ENCODE measurements at places on chromosomes 2 and 18.
A peak's percentile ranks its signal among the peaks of the same experiment; 100 is the strongest.

DNA sequence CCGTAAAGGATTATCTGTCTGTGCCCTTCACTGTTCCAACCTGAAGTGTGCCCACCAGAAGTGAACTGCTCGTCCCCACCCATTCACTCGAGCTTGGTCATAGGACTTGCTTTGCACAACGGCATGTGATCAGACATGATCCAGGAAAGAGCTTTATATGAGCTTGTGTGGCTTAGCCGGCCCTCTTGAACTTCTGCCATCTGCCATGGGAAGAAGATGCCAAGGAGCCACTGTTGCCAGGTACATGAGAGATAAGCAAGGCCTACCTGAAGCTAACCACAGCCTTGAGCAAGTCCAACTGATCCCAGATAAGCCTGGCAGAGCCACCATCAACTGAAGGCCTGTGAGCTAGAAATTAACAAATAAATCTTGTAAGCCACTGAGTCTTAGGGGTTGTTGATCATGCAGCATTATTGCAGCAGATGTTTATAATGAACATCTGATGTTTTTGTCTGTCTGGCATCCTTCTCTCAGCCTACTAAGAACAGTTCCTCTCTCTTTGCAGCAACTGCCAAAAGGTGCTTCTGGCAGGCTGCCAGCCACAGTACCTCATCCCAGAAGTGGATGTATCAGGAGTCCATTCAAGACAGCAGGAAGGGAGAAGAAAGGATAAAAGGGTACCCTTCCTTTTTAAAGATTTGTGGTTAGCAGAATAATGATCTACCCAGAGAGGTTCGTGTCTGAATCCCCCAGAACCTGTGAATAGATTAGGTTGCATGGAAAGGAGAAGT is 16.8 kb downstream of the DBI start:
- no peak for DNase-seq

GRCh38 chr2:110903548-110903947 is 171.2 kb downstream of the ACOXL start:
- DNase-seq, result no peak

DNA sequence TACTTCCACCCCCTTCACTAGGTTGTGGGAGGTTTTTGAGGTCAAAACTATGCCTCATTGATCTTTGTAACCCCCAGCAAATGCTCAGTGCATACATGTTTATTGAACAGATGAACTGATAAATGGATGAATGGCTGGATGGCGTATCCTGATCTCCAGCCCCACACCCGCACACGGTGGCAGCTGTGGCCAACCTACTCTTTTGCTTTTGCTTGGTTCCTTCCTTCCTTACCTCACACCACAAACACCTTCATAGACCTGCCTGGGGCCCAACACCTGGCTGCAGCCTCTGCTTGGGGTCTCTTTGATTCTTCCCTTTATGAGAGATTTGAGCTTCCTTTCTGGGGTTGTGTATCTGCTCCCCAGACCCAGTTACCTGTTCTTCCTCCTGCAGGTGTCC is 25.9 kb downstream of the SPP2 start:
- DNase-seq, result no peak

- DNase-seq, result no peak
Measured at GRCh38 chr2:112827604-112828185, 8.9 kb downstream of the IL1B start.

DNA sequence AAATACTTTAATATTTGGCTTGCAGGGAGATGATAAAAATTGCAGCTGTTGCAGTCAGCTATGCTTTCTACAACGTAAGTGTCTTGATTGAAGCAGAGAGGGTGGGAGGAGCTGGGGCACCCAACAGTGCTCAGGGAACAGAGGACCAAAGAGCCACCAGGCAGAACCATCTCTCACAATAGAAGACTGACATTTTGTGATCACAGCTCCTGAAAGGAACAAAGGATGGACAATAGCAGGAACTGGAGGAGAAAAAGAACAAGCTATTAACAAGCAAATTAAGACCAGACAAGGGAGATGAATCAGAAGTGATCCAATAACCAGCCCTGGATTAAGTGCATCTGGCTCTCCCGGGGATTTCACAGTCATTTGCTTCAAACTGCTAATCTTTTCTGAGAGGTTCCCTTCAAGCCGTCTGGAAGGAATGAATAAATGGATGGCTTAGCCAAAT is 65.7 kb upstream of the SMAD2 start:
- no peak for DNase-seq

- DNase-seq, result no peak
Measured at GRCh38 chr2:46615555-46615954, 136.2 kb downstream of the TMEM247 start.

DNA sequence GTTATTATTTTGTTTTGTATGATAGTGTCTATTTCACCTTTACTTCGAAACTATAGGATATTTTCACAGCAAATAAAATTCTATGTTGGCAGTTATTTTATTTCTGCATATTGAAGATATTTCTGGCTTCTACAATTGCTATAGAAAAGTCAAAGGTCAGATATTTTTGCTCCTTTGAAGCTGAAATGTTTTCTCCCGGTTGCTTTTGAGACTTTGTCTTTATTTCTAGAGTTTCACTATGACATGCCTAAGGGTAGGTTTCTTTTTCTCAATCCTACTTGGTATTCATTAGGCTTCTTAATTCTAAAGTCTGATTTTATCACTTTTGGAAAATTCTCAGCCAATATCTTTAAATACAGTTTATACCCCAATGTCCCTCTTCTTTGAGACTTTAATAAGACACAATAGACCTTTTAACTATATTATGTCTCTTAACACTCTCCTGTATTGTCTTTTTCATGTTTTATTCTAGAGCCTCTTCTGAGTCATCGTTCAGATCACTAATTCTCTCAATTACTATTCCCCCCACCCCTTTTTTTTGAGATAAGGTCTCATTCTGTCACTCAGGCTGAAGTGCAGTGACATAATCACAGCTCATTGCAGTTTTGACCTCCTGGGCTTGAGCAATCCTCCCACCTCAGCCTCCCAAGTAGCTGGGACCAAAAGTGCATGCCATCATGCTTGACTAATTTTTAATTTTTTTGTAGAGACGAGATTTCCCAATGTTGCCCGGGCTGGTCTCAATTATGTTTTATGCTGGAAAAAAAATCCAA is 50.5 kb downstream of the USP37 start:
- peak; percentile 55 for DNase-seq

GRCh38 chr2:206064077-206064476 is 21.9 kb downstream of the INO80D start:
- no peak for DNase-seq

DNA sequence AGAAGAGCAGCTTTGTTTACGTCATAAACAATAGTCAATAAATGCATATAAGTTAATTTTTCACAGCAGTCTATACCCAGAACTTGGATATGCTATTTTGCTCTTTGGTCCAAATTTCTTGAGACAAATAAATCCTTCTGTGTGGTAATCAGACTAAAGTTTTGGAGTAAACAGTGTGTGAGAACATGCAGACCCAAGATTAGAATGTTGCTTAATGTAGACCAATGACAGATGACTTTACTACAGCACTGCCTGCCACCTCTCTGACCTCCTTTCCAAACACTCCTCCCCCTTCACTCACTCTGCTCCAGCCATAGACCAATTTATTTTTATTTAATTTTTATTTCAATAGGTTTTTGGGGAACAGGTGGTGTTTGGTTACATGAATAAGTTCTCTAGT is 115.3 kb upstream of the TANK start:
- DNase-seq, result no peak

DNA sequence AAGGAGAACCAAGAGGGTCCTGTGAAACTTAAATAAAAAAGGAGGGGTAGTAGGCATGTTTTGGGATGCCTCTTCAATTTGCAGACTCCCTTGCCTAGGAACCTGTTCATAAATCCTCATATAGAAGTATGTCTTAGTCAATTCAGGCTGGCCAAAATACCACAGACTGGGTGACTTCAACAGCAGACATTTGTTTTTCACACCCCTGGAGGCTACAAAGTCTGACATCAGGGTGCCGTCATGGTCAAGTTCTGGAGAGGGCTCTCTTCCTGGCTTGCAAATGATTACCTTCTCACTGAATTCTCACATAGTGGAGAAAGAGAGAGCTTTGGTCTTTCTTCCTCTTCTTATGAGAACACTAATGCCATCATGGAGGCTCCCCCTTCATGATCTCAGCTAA is 4.1 kb upstream of the TCF4 start:
- no peak for DNase-seq

- DNase-seq, result no peak
Measured at GRCh38 chr2:203340791-203341487, 12.7 kb downstream of the ABI2 start.

DNA sequence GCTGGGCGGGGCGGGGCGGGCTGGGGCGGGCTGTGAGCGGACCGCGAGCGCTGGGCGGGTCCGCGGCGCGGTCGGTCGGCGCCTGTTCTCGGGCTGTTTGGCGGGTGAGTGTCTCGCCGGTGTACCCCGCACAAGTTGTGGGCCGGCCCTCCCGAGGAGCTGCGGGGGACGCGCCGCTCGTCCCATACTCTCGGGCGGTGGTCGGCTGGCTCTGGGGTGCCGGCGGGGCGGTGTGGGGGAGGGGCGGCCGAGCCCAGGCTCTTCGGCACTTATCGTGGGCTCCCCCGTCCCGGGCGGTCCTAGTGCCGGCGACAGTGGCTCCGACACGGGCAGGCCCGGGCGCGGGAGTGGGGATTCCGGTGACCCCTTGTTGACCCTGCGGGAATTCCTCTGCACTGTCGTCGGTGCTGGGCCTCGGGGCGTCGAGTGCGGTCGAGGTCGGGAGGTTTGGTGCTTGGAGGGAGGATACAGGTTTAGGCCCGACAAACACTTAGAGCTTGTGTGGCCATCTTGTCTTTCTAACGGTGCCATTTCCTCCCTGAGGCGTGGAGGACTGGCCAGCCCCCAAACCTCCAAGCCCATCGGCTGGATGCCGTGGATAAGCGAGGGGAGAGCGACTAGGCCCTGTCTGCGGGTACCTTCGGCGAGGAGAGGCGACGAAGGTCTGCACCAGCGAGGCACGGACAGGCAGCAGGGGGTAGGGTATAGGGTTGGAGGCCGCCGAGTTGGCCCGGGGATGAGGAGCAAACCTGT is at the start of gene SEPTIN2:
Gene SEPTIN2 (plus strand): TSS at position 47 of the 753 bp plus-strand sequence. CDS start 8,308 bp downstream, outside the sequence.
- peak; percentile 78 for DNase-seq

DNA sequence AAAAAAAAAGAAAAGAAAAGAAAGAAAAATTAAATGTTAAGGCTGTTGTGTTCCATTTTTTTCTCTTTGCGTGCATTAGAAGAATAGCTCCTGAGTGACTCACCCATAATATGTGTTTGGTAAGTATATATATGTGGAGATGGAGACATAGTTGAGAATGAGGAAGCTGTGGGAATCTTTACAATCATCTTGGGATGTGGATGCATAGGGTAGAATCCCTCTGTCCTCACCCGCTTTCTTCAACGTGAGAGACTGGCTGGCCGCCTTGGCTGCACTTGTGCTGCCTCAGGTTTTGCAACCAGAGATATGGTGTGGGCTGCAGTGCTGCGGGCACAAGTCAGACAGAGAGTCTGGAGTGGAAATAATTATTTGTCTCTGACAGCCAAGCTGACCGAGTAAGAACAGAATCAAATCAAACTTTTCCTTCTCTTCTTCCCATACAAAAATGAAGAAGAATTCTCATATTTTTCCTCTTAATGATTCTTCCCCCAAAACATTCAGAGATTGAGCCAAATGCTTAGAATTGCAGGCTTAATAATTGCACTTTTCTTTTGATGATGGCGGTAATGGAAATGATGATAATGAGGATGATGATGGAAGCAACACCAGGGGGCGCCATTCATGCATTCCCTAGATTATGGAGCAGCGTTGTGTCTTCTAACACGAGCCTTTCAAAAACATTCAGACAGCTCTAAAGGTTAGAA is 48.5 kb downstream of the SERPINB7 start:
- DNase-seq, result peak; percentile 31

- no peak for DNase-seq
Measured at GRCh38 chr2:98806236-98806697, 75.3 kb upstream of the MGAT4A start.

- DNase-seq, result no peak
Measured at GRCh38 chr18:75683426-75683825, 255.9 kb upstream of the SMIM21 start.

GRCh38 chr2:225282858-225283710 is 116.4 kb upstream of the NYAP2 start:
- DNase-seq, result peak; percentile 42

DNA sequence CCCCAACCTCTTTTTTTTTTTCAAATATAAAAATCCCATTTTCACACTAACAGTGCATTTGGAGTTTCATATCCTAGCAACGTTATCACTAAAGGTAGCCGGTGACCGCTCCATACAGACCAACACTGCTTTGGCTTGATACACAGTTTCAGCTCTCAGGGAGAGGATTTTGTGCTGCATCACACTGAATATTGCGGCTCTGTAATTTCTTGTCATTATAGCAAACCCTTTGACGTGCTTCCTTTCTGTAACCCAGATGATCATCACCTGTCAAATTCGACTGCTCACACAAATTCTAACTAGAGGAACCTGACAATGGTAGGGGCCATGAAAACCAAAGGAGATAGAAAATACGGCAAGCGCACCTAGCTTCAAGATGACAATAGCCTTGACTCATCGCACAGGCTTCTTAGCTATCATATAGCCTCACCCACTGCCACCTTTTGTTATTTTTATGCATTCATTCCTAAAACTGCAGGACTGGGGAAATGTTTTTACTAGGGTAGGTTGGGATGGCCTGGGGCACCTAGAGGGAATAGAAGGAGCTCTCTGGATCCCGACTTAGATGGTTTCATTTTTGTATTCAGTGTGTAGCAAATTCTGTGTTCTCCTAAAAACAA is 582.9 kb upstream of the PIK3C3 start:
- no peak for DNase-seq

- no peak for DNase-seq
Measured at GRCh38 chr2:224410946-224411561, 9.1 kb upstream of the FAM124B start.

DNA sequence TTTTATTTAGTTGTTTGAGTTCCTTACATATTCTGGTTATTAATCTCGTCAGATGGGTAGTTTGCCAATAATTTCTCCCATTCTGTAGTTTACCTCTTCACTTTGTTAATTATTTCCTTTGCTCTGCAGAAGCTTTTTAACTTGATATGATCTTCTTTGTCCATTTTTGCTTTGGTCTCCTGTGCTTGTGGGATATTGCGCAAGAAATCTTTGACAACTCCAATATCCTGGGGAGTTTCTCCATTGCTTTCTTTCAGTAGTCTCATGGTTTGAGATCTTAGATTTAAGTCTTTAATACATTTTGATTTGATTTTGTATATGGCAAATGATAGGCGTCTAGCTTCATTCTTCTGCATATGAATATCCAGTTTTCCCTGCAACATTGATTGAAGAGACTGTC is 389.2 kb downstream of the LRP1B start:
- no peak for DNase-seq

- no peak for DNase-seq
Measured at GRCh38 chr2:28163028-28163427, 229.6 kb upstream of the FOSL2 start.

GRCh38 chr18:32867330-32867729 is 94.5 kb upstream of the KLHL14 start:
- no peak for DNase-seq

DNA sequence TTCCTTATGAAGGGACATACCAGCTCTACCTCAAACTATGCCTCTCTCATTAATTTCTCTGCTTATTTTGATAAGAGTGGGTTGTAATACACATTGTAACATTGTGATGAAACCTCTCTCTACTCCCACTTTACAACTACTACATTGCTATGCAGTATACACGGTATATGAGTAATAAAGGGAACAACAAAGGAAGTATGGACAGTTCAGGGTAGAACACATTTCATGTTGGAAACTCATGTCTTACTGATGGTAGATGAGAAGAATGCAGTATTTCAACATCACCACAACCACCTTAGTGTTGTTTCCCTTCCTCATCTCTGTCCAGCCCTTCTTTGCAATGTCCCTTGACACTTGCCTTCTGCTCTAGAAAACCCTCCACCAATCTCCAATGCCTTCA is 515.9 kb upstream of the CELF4 start:
- no peak for DNase-seq

- DNase-seq, result no peak
Measured at GRCh38 chr2:216516730-216517350, 18.2 kb downstream of the RPL37A start.

Data from activated CD4-positive, alpha-beta T cell treated with anti-CD3 and anti-CD28 coated beads, Interleukin-2, Interleukin-6, amounts not matched to agents 100 ng/mL and 50 ng/mL, durations not matched to agents 16 hours and 8 hours (primary cell).